RWPE1 (cell line): ENCODE measurements at places on chromosomes 11 and 22.

GRCh38 chr22:42208362-42208761, 62.1 kb downstream of the TCF20 start:
- no peak for DNase-seq

DNA sequence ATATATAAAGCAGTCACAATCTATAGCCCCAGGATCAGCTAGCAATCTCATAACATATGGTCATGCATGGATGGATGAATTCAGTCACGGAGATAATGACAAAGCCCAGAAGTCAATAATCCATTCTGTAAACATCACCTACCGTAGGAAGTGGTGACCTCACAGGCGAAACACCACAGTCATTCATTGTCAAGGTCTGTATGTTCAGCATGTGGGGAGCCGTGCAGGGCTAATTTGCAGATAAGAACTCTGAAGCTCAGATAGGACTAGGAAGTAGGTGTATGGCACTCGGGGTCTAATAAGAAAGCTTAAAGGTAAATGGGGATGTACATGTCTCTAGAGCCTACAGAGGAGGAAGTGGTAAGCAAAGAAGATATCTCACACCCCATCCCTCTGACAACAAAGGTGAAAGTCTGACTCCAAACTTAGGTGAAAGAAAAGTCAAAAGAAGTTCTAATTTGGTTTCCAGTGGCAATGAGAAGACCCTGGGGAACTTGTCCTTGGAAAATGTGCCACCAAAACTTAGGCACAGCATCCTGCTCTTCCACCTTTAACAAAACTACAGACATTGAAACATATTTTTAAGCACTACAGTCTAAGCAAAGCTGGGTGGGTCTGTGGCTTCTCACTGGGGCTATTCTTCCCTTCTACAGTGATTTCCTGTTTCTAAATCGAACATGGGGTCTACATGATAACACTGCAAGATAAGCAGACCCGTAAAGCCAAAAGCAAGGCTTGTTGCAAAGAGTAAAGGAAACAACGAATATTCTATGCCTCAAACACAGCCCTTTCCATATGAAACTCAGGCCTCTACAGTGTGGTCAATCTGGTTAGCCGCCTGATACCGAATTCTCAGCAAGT, 5.2 kb downstream of the CRTAM start:
- DNase-seq, result no peak

DNA sequence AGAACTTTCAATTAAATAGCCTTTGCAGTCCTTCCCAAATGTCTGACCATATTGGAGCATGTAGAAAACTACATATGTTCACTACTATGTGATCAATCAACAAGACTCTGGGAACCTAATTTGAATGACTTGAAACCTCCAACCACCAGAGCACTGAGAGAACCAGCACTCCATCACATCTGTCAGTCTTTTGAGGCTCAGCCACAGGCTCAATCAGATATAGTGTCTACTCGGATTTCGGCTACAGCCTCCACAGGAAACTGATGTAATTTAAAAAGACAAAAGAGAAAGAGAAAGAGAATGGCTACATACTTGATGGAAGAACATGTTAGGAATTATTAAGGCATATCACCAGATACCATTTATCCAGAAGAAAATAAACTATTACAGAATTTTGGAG, 859.0 kb downstream of the FAM181B start:
- no peak for DNase-seq

DNA sequence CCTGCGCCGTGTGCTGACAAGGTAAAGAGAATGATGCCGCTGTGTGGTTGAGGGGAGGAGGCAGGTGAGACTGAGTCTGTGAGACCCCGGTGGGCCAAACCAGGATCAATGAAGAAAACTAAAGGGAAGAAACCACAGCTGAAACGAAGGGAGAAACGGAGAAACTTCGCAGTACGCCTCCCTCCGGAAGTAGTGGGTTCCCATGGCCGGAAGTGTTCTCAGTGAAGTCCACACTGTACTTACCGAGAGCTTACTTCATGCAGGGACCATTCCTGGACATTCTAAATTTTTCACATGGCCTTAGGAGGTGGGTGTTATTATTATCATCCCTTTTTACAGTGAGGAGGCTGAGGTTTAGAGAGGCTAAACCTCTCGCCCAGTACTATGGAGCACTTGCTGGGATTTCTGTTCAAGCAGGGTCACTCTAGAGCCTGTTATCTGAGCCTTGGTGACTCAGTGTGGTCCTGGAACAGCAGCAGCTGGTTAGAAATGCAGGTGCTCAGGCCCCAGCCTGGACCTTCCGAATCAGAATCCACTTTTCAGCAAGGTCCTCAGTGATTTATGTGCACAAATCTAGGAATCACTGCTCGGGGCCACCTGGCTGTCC, 17.9 kb downstream of the CD5 start:
- DNase-seq, result no peak

- no peak for DNase-seq
Measured at GRCh38 chr11:126202646-126203359, 8.6 kb downstream of the RPUSD4 start.

DNA sequence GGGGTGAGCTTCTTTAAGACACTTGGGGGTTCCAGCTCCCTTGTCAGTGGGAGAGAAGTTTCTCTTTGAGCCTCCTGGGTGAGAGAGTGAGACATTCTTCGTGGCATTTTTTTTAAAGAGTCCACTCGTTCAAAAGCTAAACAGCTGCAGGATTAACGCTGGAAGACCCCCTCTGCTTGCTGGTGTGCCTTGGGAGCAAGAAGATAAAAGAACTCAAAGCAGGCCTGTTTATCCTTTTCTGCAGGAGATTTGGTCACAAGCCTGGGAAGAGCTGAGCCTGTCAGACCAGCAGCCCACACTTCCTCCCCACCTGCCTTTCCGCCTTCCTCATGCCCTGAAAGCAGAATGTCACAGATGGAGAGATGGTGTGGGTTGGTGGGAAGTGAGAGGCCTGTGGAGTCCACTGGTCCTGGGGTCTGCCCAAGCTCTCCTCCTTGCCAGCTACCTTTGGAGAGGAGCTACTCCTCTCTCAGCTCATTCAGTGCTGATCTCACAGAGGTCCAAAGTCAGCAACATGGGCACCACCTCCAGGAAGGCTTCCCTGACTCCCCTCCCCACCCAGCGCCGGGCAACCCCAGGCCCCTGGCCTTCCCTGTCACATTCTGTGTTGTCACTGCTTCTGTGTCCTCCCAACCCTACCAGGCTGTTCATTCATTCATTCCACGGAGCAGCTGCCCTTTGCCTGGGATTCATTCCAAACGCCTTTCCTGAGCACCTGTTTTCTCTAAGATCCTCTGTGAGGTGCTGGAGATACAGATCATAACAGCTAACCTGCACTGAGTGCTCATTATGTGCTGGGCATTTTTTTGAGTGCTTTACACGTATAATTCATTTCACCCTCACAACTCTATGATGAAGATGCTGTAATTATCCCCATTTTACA, 6.7 kb downstream of the GDPD5 start:
- DNase-seq, result no peak

GRCh38 chr11:65152122-65152521, 17.8 kb upstream of the SYVN1 start:
- no peak for DNase-seq

- no peak for DNase-seq
Measured at GRCh38 chr11:124863826-124864165, 1.4 kb upstream of the ROBO3 start.

- no peak for DNase-seq
Measured at GRCh38 chr22:44632541-44633396, 69.2 kb upstream of the PRR5 start.
